ENCODE measurements at places on chromosomes 2 and 18.

DNA sequence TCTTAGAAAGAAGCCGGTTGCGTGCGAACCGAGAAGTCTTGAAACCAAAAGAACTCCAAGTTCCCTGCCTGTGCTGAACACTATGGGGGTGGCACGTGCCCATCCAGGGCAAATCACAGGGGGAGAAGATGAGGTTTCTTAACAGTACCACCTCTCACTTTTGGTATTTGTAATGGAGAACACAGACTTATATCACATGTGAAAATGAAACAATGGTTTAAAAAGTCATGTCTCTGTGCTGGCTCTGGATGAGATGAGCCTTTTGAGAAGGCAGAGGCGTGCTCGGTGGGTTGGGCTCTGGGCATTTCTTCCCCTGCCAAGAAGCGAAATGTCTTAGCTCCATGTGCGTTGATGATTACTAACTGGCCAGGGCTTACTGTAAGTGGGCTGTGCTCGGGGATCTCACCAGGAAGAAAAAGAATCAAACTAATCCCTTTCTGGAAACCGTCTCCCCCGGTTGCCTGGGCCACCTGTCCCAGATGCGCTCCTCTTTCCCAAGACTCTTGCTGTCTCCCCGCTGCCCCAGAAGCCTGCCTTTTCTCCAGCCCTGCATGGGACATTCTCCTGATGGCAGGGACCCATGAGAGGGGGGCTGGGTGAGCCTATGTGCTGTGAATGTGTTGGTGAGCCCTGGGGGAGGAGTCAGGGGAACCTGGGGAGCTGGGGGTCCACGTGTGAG is 252.9 kb downstream of the PRKCE start:
- DNase-seq, result no peak

DNA sequence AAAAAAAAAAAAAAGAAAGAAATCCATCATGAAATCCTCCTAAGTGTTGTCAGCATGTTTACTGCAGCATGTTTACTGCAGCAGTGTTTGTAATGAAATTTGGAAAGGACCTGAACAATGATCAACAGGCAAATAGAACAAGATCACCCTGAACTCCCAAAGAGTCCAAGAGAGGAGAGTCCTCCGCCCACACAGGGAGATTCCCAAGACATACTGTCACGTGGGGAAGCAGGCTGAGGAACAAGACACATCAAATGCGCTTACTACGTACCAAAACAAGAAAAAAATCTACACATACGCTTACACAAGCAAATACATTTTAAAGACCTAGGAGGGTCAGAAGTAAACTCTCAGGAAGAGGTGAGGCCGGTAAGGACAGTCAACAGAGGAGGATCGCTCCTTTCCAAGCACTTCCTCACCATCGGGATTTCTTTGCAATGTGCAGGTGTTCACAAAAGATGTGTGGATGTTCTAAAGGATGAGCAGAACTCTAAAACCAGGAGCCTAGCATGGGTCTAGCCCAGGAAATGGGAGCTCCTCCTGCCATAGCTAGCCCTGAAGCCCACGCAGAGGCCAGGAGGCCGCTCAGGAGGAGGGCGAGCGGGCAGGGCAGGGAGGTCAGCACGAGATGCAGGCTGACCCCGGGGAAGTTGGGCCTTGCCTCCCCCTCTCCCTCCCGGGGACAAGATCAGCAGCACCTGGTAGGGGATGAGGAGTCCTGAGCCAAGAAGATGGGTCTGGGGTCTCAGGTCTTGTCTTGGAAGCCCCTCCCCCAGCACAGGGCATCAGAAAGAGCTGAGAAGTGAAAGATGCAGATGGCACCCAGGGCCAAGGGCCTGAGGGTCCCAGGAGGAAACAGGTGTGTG is 66.4 kb downstream of the ZNF516 start:
- no peak for DNase-seq

GRCh38 chr2:174663550-174663949 is 65.9 kb upstream of the WIPF1 start:
- peak; percentile 33 for DNase-seq

DNA sequence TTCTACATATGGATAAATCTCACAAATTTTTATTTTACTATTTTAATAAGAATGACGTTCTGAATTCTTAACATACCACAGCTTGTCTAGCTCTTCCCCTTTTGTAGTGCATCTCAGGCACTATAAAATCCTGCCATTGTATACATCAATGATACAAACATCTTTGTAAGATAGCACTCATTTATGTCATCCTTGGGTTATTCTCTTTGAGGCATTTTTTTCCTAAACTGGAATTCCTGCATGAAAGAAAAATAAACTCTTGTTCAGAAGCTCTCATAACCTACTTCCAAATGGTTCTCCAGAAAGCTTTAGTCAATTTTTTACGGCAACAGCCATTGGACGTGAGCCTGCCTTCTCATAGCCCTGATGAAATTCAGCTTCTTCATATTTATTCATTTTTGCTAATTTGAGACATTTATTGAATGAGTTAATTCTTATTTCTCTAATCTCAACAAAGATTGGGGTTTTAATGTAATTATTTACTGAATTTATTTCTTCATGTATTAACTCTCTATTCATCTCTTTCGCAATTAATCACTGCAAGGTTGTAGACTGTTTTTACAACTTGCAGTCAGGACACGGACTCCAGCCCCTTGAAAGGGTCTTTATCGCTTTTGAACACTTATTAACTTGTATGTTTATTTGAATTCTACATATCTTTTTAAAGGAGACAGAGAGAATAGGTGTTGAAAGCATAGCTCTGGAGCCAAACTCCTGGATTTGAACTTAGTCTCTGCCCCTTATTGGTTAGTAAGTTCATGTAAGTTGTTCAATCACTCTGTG is 57.6 kb upstream of the PARD3B start:
- no peak for DNase-seq

GRCh38 chr2:72788756-72789155 is 37.1 kb downstream of the EXOC6B start:
- no peak for DNase-seq

- DNase-seq, result no peak
Measured at GRCh38 chr18:79524181-79525078, 128.7 kb downstream of the NFATC1 start.

DNA sequence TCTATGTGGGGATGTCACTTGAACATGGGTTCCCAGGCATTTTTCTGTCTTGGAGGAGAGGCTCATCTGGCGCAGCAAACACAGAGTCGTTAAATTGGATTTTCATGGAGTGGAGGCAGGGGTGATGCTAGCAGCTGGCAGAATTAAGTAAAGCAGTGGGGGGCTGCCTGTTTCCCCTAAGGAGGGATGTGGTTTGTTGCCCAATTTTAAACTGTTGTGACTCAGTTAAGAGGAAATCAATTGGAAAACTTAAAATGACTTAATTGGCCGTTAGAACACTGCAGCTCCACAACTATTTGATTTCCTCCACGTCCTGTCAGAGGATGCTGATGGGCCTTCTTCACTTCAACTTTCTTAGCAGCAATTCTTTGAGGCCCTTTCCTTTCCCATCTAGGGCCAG is 354.1 kb upstream of the ATP5MC3 start:
- DNase-seq, result no peak

DNA sequence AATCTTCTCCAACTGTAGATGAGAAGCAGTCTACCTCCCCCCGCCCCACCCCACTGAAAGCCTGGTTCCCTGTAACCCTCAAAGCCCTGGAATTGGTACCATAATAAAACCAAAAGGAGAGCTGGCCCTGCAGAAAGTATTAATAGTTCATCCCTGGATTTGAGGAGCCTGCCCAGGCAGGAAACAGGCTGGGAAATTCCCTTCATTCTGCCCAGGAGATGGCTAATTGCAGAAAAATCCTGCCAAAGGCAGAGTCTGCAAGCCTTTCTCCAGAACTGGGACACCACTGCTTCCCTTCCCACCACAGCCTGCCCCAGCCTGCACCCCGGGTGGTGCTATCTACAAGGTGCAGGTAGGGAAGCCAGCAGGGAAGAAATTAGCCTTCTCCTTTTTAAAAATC is 16.3 kb downstream of the GKN2 start:
- DNase-seq, result no peak

DNA sequence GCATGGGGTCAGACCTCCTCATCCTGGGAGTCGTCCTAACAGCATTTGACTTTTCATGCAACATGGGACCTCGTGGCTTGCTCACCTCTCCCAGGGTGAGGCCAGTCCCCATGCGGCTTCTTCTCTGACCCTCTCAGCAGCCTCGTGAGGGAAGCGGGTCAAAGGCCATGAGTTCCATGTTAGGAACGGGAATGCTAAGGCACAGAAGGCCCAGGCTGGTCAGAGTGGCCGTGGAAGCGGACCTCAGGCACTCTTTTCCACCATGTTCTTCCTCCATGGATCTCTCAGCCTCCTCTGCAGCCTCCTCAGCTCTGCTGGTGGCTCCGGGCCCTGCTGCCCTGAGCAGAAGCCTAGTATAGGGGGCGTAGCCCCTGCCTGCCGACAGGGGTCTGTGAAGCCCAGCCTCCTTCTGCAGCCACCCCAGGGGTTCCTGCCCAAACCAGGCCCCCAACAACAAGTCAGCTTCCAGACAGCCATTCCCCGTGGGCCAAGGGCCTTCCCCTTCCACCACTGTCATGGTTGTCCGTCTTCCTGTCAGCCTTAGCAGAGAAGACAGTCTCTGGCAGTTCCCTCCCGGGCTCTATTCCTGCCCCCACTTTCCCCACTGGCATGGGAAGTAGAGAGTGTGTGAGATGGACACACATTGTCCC is 60.0 kb upstream of the OTOF start:
- no peak for DNase-seq

- DNase-seq, result no peak
Measured at GRCh38 chr2:114025030-114025429, 135.1 kb downstream of the ACTR3 start.

DNA sequence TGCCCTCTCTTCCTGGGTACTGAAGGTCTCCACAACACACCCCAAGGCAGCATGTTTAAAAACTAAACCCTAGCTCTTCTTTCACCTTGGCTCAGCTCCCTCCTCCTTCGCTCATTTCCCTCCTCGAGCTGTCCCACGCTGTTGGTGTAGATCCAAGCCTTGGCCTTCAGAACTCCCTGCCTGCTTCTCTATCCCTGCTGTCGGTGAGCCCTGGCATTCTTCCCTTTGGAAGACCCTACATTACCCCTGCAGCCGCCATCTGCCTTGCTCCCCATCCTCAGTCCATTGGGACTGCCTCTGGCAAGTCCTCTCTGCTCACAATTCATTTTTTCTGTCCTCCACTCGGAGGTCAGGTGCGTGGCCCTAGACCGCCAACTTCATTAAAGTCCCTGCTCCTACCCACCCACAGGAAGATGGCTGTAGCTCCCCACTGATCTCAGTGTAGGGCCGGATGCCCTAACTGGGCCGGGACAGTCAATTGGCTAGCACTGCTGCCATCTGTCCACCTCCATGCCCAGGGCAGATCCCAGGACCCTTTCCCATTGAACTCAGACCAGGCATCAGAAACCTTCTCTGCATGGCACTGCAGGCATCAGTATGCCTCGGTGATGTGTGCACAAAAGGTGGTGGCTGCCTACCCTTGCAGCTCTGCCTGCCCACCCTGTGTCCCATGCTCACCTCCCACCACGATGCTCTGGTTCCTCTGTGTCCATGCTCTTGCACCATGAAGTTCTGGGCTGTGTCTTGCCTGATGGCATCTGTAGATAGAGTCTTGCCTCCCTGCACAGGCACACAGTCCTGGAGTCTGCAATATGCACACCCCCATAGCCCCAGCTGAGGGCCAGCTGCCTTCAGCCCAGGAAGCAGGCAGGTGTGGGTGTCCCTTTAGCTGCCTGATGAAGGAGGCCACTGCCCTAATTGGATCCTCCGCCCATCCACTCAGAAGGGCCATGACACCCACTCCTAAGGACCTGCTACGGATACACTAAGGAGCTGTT is 5.7 kb downstream of the AMER3 start:
- no peak for DNase-seq

- DNase-seq, result no peak
Measured at GRCh38 chr2:158091647-158092046, 10.0 kb upstream of the UPP2 start.

- DNase-seq, result no peak
Measured at GRCh38 chr2:234165421-234165820, 114.9 kb downstream of the SPP2 start.

- DNase-seq, result no peak
Measured at GRCh38 chr18:79955302-79956075, 4.0 kb upstream of the SLC66A2 start.

DNA sequence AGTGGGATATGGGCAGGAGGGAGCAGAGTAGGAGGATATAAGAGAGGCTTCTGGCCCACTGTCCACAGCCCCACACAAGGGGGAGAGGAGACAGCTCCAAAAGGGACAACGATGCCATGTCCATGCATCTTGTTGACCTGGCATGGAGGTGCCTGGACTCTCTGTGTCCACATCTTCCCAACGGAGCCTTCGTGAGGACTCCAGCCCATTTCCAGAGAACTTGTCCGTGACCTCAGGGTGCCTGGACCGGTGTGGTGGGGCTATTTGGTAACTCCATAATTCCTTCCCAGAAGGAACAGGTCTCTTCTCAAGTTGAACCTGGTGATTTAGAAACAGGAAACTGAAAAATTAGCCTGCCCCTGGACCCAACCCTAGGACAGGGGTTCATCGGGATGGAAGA is 133.9 kb downstream of the CYP26B1 start:
- no peak for DNase-seq

GRCh38 chr2:144942516-144943256 is 422.8 kb upstream of the ZEB2 start:
- DNase-seq, result no peak

- DNase-seq, result no peak
Measured at GRCh38 chr2:88919087-88919738, 227.7 kb downstream of the RPIA start.

- no peak for DNase-seq
Measured at GRCh38 chr2:24456599-24457556, 34.2 kb upstream of the NCOA1 start.

DNA sequence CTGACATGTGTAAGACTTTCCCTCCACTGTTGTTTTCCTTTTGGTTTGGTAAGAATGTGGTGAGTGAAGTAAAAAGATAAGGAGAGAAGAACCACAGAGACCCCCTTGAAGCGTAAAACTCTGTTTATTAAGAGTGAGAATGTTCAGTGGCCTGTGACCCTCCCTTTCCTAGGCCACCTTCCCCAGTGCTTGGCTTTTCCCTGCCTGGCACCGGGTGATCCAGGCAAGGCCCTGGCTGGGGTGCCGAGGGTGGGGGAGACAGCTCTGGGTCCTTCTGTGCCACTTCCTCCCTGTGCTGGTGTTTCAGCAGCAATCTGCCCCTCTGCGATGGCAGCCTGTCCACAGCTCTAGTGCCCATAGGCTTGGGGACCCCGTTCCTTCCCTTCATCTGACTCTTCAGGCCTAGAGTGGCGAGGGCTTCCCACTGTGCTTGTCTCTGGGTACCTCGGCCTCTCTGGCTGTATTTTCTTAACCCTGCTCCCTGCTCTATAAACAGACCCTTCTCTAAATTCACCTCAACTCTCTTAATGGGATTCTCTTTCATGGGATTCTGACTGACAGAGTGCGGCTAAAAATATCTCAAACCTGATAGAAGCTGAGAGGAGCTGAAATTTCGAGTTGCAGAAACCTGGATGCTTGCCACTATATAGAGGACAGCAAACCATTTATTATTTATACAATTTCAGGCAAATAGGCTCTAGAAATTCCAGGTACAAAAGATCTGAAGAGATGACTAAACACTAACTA is 461.0 kb downstream of the DLGAP1 start:
- no peak for DNase-seq

GRCh38 chr18:5841518-5841917 is 53.8 kb downstream of the TMEM200C start:
- DNase-seq, result no peak

- DNase-seq, result no peak
Measured at GRCh38 chr18:73563901-73564472, 583.6 kb downstream of the FBXO15 start.

- DNase-seq, result no peak
Measured at GRCh38 chr2:237352279-237352845, 61.6 kb downstream of the COL6A3 start.

GRCh38 chr2:127508631-127509034 is 17.7 kb downstream of the IWS1 start:
- DNase-seq, result peak; percentile 81

Data from GF-D8 (cell line).